IMR-90 (cell line): ENCODE measurements at places on chromosomes 1 and 21.
A peak's percentile ranks its signal among the peaks of the same experiment; 100 is the strongest.

DNA sequence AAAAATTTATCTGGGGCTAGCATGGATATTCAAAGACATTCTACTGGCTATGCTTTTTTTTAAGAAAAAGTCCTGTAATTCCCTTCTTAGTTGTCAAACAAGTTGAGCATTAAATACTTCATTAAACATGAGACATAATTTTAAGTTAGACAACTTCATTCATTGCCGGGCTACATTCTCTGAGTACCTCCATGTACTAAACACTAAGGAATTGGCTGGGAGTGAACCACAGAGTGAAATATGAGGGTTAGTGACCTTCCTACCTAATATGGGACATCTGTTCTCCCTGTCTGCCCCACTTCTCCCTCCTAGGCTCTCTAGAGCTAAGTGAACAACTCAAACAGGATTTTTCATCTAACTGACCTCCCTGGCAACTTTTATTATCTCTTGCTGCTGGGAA, 370.4 kb downstream of the VAV3 start:
- DNase-seq = no peak

GRCh38 chr1:84743896-84744295, 53.6 kb upstream of the SSX2IP start:
- no peak for DNase-seq

DNA sequence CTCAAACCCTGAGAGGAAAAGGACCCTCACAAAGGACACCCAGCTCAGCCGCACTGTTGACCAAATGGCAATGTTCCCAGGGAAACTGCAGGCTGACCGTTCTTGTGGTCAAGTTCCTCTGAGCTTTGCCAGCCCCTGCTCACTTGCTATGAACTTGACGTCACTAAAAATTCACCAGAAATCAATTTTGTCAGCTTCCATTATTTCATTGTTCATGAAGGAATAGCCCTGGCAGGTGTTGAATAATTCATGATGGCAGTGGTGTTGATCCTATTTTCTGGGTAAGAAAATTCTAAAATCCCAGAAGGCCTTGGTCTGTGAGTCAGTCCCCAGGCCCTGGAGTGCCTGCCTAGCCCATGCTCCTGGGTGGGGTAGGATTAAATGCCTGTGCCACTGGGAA, 318.9 kb downstream of the ZNF326 start:
- no peak for DNase-seq

- DNase-seq = peak; percentile 85
These were observed 2.0 kb upstream of the FAM131C start for GRCh38 chr1:16075337-16076030.

GRCh38 chr1:227234998-227235405, 83.3 kb downstream of the CDC42BPA start:
- DNase-seq = peak; percentile 73

- DNase-seq = no peak
These were observed 5.2 kb downstream of the GPR25 start for GRCh38 chr1:200877839-200878551.

DNA sequence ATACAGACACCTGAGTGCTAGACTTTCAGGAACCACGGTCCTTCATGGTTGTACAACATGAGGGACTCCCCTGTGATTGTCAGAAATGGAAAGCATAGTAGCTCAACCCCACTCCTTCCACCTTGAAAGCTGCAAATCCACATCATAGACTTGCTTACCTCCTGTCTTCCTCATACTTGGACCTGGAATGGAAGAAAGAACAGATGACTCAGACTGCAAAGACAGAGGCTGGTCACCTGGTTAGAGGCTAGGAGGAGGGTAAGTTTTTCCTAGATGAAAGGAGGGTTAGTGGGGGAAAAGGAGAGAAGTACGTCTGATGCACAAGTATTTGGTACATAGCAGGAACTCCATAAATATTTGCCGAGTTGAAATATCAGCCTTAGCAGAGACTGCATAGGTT, 37.2 kb downstream of the LRRC71 start:
- DNase-seq = no peak

- DNase-seq = no peak
These were observed 18.7 kb upstream of the ADAR start for GRCh38 chr1:154626456-154627256.

- no peak for DNase-seq
These were observed 2.6 kb upstream of the LAD1 start for GRCh38 chr1:201401700-201402099.

DNA sequence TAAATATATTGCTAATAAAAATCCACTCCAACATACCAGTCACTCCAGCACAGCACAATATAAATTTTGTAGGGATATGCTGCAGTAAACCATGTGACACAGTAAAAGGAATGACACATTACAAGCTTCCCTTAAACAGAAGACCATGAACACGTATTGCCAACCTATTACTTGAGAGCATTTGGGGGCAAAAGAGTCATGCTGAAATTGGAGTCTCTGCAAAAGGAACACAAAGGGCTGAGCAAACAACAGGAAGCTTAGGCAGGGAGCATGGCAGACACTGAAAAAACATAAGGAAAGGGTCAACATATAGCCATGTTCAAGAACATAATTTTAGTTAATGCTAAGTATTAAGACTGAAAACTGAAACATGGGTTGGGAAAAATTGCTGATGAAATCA, 214.5 kb downstream of the SMYD3 start:
- DNase-seq = no peak

GRCh38 chr1:101370488-101370887, 133.7 kb downstream of the S1PR1 start:
- DNase-seq = no peak

- peak; percentile 60 for DNase-seq
These were observed 10.6 kb downstream of the S100A6 start for GRCh38 chr1:153525088-153525728.

DNA sequence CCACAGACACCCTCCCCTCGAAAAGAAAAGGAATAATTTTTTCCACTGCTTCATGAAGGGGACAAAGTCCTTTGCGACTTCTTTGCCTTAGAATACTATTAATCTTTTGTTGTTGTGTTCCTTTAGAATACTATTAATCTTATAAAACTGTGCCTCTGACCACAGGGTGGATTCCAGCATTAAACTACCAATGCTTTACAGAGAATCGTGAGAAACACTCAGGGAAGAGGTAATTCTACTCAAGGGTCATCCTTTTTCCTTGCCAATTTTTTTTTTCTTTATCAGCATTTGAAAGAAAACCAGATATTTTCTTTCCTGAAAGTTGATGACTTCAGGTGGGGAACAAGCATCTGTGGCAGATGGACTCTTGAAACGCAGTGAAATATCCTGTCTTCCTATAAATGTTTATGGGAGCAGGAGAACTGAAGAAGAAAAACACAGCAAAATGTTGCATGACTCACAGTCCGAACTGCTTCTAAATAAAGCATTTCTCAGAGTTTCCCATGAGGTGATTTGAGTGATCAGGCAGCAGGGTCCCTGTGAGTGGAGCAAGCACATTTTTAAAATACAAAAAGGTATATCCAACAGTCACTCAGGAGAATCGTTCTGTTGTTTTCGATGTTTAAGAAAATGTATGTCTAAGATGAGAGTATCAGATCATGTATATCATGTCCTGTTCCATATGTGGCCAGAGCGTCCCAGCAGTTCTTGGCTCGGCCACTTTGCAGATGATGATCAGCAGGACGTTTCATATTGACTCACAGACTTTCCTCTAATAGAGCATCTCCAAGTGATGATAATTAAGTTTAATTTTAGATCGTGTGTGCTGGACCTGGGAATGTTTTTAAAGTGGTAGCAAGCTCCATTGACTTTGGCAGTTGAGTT, 154.2 kb upstream of the RUNX1 start:
- DNase-seq = peak; percentile 93

GRCh38 chr1:22749919-22750684, 39.5 kb downstream of the EPHB2 start:
- peak; percentile 98 for DNase-seq

- DNase-seq = no peak
These were observed 528.2 kb downstream of the MRPL39 start for GRCh38 chr21:25079053-25079452.

DNA sequence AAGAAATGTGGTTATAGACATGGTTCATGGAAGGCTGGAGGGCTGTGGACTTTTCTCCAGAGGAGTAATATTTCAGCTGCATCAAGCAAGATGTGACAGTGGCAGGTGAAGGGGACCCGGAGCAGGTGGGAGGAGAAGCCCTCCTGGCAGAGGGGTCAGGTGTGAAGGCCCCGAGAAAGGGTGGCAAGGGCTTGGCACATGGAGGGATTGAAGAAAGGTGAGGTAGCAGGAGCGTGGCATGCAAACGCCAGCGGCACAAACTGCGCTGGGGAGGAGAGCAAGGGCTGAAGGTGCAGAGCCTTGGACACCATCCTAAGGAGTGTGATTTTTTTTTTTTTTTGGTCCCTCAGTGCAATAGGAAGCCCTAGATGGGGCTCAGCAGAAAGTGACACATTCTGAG, 244.6 kb downstream of the TOMM20 start:
- DNase-seq = no peak

- no peak for DNase-seq
These were observed at the start of gene DSCAM for GRCh38 chr21:40846587-40847411. TSS of gene DSCAM (minus strand) at chr21:40847158. CDS start at chr21:40846661, 497 bp downstream.

DNA sequence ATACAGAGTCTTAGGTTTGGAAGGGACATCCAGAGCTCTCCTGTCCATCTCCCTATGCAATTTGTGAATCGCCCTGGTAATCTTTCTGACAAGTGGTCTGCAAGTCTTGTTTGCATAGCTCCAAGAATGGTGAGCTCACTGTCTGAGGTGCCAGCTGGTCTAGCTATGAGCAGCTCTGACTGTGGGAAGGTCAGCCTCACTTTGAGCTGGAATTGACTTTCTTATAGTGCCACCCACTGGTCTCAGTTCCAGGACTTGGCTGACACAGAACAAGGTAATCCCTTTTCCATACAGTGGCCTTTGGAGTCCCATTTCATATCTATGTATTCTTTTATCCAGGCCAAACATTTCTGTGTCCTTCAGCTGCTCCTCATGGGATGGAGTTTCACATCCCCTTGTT, 95.6 kb upstream of the C8B start:
- DNase-seq = peak; percentile 10

GRCh38 chr1:30715216-30715615, 8.2 kb downstream of the MATN1 start:
- DNase-seq = no peak

- DNase-seq = peak; percentile 93
These were observed 717.2 kb downstream of the NCAM2 start for GRCh38 chr21:21715266-21715969.

DNA sequence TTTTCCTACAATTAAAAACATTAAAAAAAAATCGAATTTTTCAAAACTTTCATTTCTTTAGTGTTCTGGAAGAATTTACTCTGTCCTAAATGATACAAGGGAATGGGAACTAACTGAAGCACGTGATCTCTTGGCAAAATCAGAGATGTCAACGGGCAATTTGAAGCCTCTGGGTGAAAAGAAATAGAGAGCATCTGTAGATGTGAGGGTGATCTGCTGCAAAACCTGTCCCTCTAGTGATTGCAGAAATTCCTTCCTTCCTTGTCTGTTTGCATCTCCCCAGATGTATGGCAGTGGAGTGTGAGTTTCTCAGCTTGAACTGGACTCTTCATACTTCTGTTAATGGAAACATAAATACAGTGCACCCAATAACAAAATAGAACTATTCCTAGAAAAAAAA, 100.5 kb upstream of the S1PR1 start:
- no peak for DNase-seq

DNA sequence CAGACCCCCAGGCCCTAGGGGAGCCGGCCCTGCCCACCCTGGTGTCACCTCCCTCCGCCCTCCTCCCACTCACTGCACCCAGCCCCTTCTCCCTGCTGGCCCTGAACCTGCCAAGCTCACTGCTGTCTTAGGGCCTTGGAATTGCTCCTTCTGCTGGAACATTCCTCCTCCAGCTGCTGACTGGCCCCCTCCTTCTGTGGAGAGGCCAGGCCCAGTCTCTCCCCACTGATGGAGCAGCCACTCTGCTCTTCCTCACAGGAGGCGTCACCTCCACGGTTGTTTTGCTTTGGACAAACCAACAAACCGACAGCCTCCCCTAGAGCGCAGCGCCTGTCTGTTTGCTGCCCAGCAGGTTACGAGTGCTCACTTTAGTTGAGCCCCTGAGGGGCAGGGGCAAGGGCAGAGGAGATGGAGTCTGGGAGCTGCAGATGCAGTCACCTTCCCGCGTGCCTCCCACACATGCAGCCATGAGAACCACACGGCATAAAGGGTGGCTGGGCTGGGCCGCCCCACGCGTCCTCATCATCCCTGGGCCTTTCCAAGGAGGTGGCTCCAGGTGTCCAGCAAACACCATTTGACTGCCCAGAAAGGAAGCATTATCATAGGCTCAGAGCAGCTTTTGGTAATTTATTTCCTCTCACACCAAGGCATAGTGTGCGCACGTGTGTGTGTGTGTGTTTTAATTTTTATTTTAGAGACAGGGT, 9.4 kb downstream of the OXCT2 start:
- DNase-seq = no peak

GRCh38 chr1:63770381-63770780, 3.4 kb upstream of the ROR1 start:
- no peak for DNase-seq

DNA sequence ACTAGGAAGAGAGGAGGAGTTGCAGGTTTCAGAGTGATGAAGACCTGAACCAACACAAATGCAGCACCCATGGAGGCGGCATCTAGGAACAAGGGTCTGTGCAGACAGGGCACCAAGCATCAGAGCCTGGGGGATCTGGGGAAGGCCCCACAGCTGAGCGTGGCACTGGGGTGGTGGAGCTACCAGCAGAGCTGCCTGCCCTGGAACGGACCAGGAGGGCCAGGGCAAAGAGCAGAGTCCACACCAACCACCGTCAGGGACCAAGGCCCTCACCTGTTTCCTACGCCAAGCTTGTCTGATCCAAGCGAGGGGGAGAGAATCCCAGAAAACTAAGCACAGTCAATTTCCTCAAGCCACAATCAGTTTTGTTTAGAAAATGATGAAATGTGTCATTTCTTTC, 79.0 kb upstream of the SYT6 start:
- no peak for DNase-seq

DNA sequence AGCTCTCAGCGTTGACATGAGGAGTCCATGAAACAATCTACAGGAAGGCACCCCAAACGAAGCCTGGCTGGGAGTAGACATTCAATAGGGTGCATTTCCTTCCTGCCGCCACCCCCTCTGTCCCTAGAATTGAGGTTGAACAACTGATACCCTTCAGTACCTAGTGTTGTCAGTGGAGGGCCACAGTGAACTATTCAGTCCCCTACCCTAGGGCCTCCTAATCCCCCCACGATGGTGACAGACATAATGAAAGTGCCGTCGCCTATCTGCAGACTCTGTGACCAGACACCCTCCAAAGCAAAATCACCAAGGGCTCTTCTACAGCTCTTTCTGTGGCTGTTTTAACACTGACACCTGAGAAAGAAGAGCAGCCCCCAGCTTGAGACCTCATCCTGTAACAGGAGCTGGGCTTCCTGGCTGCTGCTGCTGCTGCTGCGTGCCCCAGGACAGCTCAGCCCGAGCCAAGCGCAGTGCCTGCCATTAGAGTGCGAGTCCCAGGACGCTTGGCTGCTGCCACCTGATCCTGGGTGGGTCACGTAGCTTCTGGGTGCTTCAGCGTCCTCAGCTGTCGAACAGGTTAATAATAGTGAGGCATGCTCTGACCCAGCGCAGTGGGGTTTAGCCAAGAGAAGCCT, 183.0 kb downstream of the ZBTB18 start:
- DNase-seq = no peak

DNA sequence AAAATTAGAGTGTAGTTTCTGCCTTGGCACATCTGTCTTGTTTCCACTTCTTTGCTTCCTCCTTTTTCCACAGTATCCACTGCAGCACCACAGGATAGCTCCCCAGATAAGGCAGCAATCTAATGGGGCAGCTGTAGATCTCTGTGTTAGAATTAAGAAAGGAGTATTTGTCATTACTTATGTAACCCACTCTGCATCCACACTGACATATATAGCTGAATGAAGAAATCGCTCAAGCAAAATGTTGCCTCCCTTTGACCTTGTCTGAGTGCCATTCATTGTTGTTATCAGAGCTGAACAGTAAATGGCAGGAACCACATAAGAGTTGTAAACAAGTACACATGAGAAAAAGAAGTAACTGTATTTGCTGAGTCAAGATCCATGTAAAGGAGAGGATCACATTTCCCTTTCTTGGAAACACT, 45.9 kb upstream of the DPH5 start:
- peak; percentile 13 for DNase-seq
